Suppressor macrophage treated with lipopolysaccharide for 1 hour (primary cell): ENCODE measurements at places on chromosomes 11 and 22.

- peak; percentile 36 for DNase-seq
These were observed 1.2 kb downstream of the KMT2A start for GRCh38 chr11:118437208-118438125.

DNA sequence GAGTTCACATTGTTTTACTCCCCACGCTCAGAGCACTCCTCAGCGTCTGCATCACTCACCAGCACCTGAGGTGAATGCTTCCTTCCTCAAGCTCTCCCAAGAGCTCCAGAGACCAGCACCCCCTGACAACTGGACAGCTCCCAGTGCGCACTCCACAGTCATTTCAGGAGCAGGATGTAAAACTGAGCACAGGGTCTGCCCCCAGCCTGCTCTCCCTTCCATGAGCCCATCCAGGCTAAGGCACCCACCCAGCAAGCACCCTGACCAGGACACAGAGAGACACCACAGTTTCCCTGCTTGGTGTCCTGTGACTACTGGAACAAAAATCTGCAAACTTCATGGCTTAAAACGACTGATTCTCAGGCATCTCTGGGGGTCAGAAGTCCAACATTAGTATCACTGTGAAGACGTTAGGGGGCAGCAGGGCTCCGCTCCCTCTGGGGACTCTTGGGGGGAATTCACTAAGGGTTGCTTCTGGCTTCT, 3.3 kb downstream of the SCGB1D2 start:
- DNase-seq = peak; percentile 33

- DNase-seq = no peak
These were observed 9.3 kb upstream of the POLD3 start for GRCh38 chr11:74583024-74583624.

GRCh38 chr11:134267966-134268365, 8.2 kb upstream of the GLB1L3 start:
- no peak for DNase-seq

GRCh38 chr11:30990625-30991296, 378.8 kb downstream of the DCDC1 start:
- no peak for DNase-seq

DNA sequence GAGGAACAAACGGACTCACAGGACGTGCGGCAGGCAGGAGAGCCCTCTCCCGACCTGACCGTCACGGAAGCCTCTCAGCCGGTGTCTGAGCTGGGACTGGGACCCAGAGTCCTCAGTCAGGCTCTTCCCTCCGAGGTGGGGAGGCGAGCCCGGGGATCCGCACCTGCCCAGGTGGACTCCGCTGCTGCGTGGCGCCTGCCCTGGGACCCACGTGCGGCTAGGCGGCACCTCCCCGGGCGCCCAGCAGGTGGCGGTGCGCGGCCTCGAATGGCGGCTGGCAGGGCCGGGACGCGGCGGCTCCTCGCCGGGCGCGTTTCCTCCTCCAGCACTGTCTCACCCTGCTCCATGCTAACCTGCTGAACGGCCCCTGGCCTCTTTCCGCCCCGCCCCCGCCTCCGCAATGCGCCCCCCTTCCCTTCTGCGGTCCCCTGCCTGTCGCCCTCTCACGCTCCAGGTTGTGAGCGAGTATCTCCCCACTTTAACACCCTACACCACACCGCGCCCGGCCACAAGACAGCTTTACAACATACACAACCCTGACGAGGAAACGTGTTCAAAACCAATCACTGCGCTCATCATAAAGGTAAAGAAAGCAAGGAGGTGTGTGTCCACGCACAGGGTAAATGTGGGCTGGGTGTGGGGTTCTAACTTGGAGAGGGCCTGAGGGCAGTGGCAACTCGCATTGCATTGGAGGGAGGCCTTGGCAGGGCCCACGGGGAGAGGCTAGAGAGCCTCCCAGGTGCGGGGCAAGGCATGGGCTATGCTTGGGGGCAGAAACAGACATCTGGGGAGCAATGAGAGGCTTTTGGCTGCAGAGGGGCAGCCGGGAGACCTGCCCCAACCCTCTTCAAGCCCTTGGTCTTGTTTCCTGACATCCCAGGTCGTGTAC, 25.9 kb upstream of the ATXN10 start:
- DNase-seq = peak; percentile 78

GRCh38 chr22:46902998-46903916, 140.8 kb downstream of the TBC1D22A start:
- no peak for DNase-seq

GRCh38 chr11:66363805-66364535, 7.6 kb downstream of the SLC29A2 start:
- peak; percentile 69 for DNase-seq

- peak; percentile 76 for DNase-seq
These were observed 9.2 kb upstream of the PARVG start for GRCh38 chr22:44171561-44171960.

DNA sequence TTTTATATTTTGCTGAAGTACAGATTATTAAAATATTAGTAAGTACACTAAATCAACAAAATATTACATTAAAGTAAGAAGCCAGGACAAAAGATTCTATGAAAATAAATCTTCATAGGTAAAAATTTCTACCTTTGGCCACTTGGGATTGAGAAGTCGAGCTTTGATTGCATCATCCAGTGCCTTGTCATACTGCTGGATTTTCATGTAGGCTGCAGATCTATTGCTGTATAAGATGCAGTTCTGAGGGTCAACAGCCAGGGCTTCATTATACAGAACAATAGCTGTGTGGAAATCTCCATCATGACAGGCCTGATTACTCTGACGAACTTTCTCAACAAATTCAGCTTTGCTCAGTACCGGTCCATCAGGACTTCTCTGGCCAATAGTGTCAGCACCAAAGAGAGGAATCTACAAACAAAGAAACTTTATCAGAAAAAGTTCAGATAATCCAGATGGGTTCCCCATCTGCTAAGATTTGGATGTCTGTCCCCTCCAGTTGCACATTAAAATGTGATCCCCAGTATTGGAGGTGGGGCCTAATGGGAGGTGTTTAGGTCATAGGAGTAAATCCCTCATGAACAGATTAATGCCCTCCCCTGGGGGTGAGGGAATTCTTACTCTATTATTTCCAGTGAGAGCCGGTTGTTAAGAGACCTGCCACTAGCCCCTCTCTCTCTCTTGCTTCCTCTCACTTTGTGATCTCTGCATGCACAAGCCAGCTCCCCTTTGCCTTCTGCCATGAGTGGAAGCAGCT, 50.0 kb downstream of the TTC28 start:
- no peak for DNase-seq

DNA sequence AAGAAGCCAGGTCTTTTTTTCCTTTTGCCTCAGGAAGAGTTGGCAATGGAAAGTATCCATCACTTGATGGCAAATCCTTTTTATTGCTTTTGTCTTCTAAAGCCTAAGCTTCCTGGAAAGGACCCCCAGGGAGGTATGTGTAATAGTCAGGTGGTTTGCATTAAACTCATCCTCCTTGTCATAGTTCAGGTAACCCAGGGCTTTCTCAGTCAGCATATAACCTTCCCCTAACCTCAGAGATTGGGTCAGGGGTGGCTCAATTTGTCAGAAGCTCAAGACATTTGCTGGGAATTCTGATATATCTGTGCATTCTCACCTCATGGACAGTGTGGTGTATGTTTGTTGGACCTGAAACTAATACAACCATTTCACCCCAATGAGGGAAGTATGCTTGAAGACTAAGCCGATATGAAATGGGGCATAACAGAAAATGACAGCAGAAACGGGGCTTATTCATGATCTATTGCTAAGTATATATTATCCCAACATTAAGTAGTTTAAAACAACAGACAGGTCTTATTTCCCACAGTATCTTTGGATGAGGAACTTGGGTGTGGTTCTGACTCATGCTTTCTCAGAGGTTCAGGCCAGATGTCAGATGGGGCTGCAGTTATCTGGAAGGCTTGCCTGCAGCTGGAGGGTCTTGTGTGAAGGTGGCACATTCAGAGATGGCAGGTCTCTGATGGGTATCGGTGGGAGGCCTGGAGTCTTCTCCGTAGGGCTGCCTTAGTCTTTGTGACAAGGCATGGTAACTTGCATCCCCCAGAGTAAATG, 135.8 kb upstream of the SPON1 start:
- DNase-seq = peak; percentile 5

- DNase-seq = no peak
These were observed 110.0 kb upstream of the SYN3 start for GRCh38 chr22:33167998-33168790.

- DNase-seq = peak; percentile 55
These were observed 31.7 kb upstream of the PDE3B start for GRCh38 chr11:14611939-14612338.

DNA sequence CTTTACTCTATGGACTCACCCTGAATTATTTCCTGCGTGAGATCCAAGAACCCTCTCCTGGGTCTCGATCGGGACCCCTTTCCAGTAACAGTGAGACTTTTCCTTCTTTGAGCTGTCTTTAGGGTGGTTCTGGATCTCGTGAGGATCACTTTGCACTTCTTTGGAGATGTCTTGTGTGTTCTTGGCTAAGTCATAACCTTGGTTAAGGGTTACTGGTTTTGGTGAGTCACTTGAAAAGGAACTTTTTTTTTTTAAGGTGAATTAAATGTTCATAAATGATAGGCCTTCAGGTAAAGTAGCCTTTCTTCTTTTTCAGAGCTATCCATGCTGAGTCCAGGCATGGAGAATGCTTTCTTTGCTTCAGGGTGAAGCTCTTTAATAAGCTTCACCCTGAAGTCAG, 19.4 kb upstream of the GSTP1 start:
- no peak for DNase-seq

DNA sequence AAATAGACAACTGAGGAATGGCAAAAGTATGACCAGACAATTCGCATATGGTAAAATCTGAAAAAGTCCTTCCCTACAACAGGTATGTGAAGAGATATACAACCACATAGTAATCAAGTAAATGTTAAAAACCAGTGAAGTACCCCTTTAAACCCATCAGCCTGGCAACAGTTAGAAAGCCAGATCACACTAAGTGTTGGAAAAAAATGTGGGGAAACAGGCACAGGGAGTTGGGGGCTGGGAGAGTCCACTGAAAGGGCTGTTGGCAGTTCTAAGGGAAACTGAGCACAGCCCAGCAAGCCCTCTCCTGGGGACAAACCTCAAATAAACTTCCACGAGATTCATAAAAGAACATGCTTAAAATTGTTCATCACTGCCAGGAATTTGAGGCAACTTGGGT, 242.1 kb downstream of the BUD13 start:
- no peak for DNase-seq

GRCh38 chr11:109196016-109196415, 226.0 kb upstream of the C11orf87 start:
- no peak for DNase-seq

DNA sequence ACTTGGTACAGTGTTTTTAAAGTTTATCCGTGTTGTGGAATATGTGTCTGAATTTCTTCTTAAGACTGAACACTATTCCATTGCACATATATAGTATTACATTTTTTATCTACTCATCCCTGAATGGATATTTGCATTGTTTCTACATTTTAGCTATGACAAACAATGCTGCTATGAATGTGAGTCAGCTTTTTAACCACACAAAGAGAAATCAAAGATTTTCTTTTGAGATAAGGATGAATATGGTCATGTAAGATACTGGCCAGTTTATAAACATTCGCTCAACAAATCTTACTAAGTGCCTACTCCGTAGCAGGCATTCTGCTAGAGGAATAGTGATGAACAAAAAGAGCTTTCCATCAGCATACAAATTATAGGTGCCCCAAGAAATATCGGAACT, 16.5 kb upstream of the OR9G4 start:
- DNase-seq = no peak

DNA sequence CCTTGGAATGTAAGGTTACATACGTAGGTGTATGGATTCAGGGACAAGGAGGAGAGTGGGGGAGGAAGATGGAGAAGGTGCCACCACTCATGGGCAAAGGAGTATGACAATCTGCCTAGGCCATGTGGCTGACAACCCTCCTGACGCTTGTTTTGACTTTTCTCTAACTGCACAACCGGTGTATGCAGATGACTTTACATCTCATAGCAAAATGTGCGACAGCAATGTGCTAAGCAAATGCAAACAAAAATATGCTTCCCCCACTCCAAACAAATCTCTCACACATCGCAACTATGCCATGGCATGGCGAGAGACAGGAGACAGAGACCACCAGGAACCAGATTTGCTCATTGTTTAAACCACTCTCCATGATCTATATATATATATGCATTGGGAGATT, 191.8 kb downstream of the BLID start:
- no peak for DNase-seq

- DNase-seq = no peak
These were observed 11.0 kb upstream of the MRPL17 start for GRCh38 chr11:6694229-6694535.

GRCh38 chr11:134027671-134028070, 41.2 kb upstream of the JAM3 start:
- no peak for DNase-seq

- DNase-seq = no peak
These were observed 20.8 kb downstream of the ABTB2 start for GRCh38 chr11:34337016-34337415.

DNA sequence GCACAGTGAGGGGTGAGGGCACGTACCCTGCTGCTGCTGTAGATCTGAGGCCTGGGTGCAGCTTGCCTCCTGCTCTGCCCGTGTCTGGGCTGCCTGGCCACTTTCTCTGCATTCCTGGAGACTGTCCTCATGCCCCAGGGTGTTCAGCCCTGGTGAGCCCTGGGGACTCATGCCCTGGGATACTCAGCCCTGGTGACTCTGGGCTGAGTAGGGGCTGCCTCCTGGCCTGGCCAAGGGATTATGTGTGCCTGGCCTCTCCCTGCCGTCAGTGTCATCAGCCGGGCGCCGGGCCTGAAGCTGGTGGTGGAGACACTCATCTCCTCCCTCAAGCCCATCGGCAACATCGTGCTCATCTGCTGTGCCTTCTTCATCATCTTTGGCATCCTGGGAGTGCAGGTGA, 94.7 kb downstream of the CACNA1I start:
- DNase-seq = no peak

GRCh38 chr11:103633819-103634590, 402.4 kb upstream of the DDI1 start:
- no peak for DNase-seq

GRCh38 chr11:85694385-85694980, 8.5 kb upstream of the CCDC89 start:
- DNase-seq = peak; percentile 25

- DNase-seq = no peak
These were observed 18.7 kb downstream of the MMP10 start for GRCh38 chr11:102761646-102762238.

- no peak for DNase-seq
These were observed 52.5 kb upstream of the A4GALT start for GRCh38 chr22:42773167-42773566.

GRCh38 chr22:21803811-21804249, 63.6 kb downstream of the MAPK1 start:
- DNase-seq = no peak

DNA sequence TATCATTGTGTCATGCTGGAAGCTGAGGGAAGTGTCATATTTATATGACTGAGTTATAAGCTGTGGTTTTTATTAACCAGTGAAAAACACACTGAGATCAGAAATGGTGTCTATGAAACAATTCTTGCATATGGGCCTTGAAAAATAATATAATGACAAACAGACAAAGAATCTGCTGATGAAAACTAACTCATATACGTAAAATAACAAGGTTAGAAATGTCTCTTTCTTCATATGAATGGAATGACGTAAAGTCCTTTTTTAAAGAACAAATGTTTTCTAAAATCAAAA, 48.8 kb upstream of the PHF21B start:
- no peak for DNase-seq
